Heart right ventricle (tissue), 16 donors: ENCODE measurements at places on chromosomes 2 and 18. TPM values are rescaled to one million over a fixed set of nuclear protein-coding genes. Genes with fewer than 3 reads are reported as not detected.

RND3 gene
- total RNA-seq = 57.2 TPM

- no peaks in the 10 kb centered on the region for H3K27me3 ChIP-seq
- H3K36me3 ChIP-seq = peaks cover 22% of the 10 kb centered on the region
- H3K4me1 ChIP-seq = peaks cover 38% of the 10 kb centered on the region
- no peak overlapping the region for H3K4me3 ChIP-seq
- DNase-seq = no peak
- no peak overlapping the region for H3K27ac ChIP-seq
These were observed 6.6 kb downstream of the TTLL4 start for GRCh38 chr2:218717262-218717661.

- H3K27ac ChIP-seq = no peak overlapping the region
- DNase-seq = no peak
- H3K36me3 ChIP-seq = peaks cover 7% of the 10 kb centered on the region
- H3K4me1 ChIP-seq = peaks cover 31% of the 10 kb centered on the region
These were observed 80.9 kb downstream of the ASAP2 start for GRCh38 chr2:9287400-9288045.

- DNase-seq = no peak
- no peaks in the 10 kb centered on the region for H3K27me3 ChIP-seq
- no peaks in the 10 kb centered on the region for H3K36me3 ChIP-seq
- H3K4me3 ChIP-seq = no peak overlapping the region
- no peak overlapping the region for H3K27ac ChIP-seq
- H3K4me1 ChIP-seq = peaks cover 9% of the 10 kb centered on the region
These were observed 117.3 kb downstream of the LDLRAD4 start for GRCh38 chr18:13335903-13336302.

SYT4 gene
- not detected for total RNA-seq
